ENCODE measurements at places on chromosomes 3 and 15.

DNA sequence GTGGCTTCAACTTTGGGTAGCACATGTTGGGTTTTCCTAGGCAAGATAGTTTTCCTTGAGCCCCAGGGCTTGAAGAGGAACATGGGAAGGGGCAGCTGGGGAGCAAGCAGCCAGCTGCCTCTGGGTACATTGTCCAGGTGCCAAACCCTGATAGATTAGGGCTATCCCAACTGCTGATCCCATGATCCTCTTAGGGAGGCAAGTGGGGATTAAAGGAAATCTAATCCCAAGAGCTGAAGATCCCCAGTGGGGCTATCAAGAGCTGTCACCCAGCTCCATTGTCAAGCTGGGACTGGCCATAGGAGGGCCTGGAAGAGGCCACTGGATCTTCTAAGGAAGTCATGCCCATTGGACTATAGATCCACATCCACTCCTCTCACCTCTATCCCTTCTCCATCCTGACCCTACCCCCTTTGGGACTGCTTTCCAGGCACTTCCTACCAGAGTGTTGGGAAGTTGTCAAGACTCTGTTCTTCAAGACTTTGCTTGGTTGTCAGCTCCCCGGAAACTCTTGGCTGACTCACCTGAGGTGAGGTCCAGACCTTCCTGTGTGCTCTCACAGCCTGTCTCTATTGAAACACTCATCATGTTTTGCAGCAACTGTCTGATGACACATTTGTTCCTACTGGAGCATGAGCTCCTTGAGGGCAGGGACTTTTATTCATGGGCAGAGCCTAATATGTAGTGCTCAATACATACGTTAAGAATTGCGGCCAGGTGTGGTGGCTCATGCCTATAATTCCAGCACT, 5.9 kb downstream of the CAMK2N2 start:
- DNase-seq, result no peak

DNA sequence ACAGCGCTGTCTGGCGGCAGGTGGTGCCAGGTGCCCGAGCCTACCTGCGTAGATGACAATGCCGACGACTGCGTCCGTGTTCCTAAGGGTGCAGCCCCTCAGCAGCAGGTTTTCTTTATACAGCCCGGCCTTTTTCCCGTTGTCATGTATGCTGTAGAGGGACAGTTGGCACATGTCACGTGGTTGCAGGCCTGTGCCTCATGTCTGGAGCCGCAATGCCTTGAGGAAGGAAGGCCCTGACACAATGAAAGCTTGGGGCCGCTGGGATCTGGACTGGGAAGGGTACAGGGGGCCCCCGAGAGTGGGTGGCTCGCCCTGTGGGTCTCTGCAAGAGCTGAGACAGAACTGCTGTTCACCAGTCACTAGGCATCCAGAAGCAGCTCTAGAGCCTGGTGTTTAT, 136.0 kb downstream of the ATP10A start:
- DNase-seq, result no peak

GRCh38 chr3:23751212-23751723, 54.5 kb upstream of the UBE2E1 start:
- DNase-seq, result no peak

GRCh38 chr3:10047876-10048275, 21.6 kb downstream of the FANCD2 start:
- DNase-seq, result no peak

- DNase-seq, result no peak
Measured at GRCh38 chr3:149625795-149626194, 32.0 kb downstream of the WWTR1 start.

GRCh38 chr3:150107429-150108175, 136.9 kb upstream of the PFN2 start:
- no peak for DNase-seq

DNA sequence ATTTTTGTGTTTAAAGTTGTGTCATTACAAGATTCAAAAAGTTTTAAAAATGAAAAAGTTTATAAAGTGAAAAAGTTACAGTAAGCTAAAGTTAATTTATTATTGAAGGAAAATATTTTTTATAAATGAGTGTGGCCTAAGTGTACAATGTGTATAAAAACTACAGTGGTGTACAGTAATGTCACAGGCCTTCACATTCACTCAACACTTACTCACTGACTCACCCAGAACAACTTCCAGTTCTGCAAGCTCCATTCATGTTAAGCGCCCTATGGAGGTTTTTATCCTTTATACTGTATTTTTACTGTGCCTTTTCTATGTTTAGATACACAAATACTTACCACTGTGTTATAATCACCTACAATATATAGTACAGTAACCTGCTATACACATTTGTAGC, 76.3 kb downstream of the DTWD1 start:
- no peak for DNase-seq

GRCh38 chr3:72617424-72618024, 230.7 kb downstream of the SHQ1 start:
- DNase-seq, result no peak

DNA sequence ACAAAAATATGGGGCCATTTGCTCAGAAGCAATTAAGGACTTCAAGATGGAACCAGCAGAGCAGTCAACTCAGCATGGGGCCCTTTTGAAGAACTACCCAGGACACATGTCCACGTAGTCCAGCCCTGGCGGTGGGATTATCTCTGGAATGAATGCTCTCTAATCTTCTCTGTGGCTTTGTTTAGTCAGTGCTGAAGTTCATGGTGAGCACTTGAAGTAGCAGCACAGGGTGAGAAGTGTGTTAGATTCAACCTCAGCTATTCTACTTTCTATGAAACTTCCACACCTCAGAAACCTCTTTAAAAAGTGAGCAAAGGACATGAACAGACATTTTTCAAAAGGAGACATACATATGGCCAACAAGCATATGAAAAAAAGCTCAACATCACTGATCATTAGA, 74.4 kb downstream of the THRB start:
- no peak for DNase-seq

GRCh38 chr15:101191242-101191641, 60.6 kb downstream of the CHSY1 start:
- DNase-seq, result no peak

- no peak for DNase-seq
Measured at GRCh38 chr3:32245200-32245599, 6.7 kb downstream of the CMTM8 start.

GRCh38 chr3:172140499-172141391, 101.4 kb downstream of the FNDC3B start:
- no peak for DNase-seq

DNA sequence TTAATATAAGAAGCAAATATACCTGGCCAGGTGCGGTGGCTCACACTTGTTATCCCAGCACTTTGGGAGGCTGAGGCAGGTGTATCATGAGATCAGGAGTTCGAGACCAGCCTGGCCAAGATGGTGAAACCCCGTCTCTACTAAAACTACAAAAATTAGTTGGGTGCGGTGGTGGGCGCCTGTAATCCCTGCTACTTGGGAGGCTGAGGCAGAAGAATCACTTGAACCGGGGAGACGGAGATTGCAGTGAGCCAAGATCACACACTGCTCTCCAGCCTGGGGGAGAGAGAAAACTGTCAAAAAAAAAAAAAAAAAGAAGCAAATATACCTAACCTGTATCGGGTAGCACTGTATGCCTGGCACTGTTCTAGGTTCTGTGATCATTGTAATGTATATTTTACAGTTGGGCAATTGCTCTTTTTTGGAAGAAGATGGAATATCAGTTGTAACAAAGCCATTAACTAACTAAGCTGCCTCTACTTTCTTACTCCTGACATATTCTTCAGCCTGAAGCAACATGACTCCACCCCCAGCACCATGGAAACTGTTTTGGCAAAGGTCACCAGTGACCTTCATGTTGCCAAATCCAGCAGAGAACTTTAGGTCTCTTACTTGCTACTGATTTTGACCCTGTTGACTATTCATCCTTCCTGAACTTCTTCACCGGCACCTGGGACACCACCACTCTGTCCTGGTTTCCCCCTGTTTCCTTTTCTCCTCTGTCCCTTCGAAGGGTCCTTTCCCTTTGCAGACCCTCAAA, 203.8 kb downstream of the RPLP1 start:
- DNase-seq, result no peak

GRCh38 chr3:125552401-125552800, 32.4 kb upstream of the SNX4 start:
- no peak for DNase-seq

DNA sequence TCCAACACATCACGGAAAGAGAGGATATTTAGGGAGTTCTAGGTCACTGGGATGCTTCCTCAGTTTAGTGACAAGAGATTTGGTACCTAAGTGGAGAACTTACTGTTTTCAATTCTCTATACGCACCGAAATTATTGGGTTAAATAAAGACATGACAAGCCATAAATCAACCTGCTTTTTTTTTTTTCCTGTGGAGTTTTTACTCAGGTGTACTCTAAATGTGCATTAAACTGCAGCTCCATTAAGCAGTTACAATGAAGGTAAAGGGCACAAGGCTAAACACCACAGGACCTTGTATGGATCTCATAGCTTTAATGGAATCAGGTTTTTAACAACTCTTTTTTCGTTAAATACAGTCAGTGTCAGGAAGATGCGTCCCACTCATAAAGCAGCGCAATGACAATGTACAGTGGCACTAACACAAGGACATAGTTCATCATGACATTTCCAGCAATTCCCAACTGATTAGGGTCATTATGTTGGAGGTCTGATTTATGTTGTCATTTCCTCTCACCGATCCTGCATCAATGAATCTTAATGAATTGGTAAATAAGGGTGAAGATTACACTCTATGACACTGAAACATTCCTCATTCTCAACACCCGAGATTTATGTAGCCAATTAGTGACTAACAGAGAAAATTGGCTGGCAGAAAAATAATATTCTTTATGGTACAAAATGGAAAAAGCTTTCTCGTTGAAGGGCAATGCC, 355.2 kb downstream of the FOXP1 start:
- DNase-seq, result no peak

GRCh38 chr3:135792858-135793475, 172.6 kb upstream of the PPP2R3A start:
- no peak for DNase-seq

DNA sequence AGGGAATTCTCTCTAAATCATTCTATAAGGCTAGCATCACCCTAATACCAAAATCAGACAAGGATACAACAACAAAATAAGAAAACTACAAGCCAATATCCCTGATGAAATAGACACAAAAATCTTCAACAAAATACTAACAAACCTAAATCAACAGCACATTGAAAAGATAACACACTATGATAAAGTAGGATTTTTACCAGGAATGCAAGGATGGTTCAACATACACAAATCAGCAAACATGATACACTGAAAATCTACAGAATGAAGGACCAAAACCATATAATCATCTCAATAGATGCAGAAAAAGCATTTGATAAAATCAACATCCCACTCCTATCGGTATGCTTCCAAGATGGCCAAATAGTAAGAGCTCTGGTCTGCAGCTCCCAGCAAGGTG, 39.5 kb downstream of the ALDH1A2 start:
- DNase-seq, result no peak

DNA sequence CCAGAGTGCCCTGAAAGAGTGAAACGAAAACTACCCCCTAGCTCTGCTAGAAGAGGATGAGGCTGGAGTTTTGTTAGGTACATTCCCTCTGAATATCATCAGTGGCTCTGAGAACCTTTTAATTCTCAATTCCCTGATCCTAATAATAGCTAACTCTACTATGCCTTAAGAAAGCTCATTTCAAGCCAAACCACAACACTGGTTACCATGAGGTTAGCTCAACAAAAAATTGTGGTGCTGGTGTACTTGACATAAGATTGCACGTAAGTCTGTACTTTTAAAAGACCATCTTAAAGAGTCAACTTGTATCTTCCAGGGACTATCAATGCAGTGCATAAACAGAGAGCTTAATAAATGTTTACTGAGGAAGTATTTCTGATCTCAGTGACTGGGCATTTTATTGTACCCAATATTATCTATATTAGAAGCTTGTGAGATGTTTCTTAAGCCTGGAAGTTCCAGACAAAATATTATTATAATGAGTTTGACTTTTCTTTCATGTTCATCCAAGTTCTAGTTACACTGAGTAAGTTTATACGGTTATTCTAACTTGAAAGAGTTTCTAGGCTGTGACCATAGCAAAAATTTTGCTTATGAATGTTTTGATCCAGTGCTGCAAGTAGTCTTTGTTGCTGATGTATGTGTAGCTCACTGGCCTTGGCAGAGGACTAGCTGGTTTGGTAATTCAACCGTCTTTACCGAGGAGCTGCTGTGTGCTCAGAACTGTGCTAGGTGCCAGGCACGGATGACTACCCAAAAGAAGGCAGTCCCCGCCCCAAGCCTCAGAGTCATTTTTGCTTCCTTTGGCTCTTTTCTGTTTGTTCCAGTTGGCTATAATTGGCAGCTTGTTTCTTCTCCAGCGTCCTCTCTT, 334.4 kb upstream of the TRIM42 start:
- DNase-seq, result no peak

DNA sequence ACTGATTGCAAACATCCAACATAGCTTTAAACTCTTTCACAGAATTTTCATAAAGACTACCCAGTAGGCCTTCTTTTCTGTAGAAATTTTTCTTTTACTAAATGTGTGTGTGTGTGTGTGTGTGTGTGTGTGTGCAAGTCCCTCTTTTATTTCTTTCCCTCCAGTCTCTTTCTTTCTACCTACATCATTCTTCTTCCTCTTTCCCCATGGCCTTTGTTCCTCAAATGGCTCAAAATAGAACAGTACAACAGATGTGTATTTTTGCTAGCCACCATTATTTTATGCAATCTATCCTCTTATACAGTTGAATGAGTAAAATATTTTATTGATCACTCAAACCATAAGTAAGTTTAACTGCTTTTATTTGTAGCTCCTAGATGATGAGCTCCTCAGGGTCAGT, 76.4 kb downstream of the USF3 start:
- no peak for DNase-seq

DNA sequence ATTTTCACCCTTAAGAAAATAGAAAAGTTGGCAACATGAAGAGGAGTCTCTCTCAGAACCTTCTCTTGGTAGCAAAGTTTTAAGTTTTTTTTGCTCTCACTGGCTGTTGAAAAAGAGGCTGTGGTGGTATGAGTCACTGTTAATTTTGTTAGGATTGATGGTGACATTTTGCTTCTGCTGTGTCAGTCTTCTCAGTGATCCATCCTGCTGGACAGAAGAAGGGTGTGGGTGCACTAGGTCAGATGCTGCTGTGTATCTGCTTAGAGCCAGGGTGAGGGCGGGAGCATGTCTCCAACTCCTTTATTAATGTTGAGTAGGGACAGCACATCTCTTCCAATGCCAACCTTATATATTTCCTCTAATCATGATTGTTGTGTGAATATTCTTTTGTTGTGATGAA, 369.5 kb downstream of the FEZF2 start:
- no peak for DNase-seq

Data from posterior cingulate gyrus (tissue), 11 donors.